ENCODE measurements at places on chromosomes 6 and 20.
A peak's percentile ranks its signal among the peaks of the same experiment; 100 is the strongest.

DNA sequence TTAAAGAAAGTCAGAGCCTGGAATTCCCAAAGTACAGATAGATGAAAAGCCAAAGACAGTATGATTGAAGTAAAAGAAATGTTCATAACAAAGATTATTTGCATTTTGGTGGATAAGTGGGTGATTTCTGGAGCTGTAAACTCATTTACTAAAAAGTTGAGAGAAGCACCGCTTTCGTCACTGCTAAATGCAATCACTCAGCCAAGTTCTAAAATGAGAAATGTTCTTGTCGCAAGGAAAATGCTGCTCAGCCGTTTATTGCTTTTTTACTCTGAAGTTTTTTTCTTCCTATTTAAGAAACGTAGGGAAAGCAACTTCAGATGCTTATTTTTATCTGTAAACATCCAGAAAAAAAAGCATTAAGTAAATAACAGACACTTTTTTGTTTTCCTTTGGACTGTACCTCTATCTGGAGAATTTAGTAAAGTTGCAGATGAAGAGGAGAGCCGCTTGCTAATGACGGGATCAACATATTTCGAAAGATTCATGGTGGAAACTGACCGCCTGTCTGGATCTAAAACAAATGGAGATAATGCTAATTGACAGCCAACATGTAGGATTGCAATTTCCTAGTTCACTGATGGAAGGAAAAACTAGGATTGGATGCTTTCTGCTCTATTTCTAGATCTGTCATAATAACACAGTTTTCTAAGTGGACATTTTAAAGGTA lies 93.8 kb upstream of the BCLAF1 start:
- DNase-seq = no peak

DNA sequence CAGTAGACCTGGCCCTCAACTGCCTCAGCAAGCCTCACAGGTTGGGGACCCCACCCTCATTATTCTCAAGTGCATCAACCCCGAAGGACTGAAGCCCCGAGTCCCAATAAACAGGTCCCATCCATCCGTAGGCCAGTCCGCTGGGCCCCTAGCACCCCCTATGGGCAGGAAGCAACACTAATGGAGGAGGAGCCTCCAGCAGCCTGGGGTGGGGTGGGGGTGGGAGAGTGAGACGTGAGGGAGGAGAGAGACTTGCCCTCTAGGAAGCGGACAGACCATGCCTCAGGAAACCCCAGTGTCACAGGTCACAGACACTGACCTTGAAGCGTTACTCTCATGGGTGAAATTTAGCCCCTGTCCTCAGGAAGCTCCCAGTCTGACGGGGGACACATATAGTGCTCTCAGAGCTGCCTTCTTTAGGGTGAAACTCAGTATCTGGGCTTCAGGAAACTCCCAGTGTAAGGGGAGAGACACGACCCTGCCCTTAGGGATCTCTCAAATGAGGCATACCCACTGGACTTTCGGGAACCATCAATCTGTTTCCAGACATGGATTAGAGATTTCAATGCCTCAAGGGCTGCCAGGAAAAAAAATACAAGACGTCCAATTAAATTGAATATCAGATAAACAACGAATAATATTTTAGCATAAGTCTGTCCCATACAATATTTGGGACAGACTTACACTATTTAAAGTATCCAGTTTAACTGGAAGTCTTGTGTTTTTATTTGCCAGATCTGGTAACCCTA lies 125.8 kb downstream of the MRPL14 start:
- no peak for DNase-seq

DNA sequence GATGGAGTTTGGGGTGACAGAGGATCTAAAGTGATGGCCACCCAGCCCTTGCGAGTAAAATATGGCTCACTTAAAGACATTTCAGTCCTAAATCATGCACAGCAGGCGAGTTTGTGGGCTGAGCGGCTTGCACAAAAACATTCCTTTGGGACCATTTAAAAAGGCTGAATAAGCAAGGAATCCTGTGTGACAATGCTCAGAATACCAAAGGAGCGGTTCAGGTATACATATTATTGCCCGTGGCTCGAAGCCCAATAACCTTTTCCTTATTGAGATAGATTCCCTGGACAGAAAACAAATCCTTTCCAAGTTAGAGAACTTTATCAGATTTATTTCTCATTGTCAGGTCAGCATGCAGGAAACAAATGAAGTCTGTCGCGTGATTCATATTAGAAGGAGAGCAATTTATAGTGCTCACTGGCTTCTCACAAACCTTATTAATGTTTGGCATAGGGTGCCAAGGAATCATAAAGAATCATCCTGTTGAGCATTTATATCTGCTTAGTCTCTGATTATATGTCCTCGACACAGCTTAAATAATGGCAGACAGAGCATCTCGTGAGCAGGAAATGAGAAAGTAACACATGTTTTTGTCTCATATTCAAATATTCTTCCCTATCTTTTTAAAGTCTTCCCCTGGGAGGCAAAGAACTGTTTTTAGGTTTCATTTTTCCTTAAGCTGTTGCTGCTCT lies 121.3 kb downstream of the TRMT11 start:
- DNase-seq = no peak

- DNase-seq = no peak
Observed at GRCh38 chr6:50270415-50270814, 220.7 kb upstream of the DEFB112 start.

DNA sequence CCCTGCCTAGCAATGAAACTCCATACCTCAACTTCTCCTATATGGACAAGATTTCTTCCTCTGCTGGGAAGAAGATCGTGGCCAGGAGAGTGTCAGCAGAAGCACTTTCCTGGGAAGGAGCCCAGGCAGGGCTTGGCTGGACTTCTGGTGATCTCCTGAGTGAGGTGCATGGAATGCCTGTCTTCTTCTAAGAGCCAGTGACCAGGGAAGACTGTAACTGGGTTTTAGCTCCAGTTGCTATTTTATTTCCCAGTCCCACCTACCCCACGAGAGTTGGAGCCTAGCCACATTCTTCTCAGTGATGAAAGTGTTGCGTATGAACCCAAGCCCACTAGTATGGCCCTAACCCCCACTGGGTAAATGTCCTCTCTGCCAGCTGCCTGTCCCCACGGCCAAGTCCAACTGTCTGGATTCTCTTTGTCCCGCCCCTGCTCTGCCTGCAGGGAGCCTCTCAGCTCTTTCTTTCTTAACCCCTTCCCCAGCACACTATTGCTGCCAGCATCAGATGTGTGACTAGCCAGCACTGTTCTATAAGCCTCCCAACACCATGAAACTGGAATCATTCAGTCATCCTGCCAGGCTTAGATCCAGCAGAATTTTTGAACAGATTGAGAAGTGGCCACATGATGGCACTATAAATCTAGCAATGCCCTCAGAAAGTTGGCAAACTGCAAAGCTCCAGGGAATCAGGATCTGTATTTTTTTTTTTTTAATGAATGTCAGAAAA lies 69.8 kb upstream of the FAM184A start:
- peak; percentile 12 for DNase-seq

- no peak for DNase-seq
Observed at GRCh38 chr20:48747840-48748414, 79.9 kb downstream of the PREX1 start.

DNA sequence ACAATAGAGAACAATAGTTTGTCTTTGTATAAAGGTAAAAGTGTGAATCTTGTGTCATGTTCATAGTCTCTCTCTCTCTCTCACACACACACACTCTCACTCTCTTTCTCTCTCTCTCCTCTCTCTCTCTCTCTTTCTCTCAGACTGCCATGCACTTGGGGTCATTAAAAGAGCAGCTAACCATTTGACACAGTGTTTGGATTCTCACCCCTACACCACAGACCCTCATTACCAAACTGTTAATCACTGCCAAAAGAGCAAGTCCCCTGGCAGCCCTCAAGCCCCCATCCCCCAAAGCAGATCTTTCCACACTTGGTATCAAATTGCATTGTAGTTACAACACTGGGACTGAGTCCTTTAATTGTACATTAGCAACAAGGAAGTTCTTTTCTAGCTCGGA lies 305.8 kb upstream of the RSPO3 start:
- no peak for DNase-seq

GRCh38 chr6:54282186-54282585 lies 26.1 kb upstream of the TINAG start:
- no peak for DNase-seq

GRCh38 chr20:10739566-10739965 lies 65.8 kb upstream of the JAG1 start:
- no peak for DNase-seq

- no peak for DNase-seq
Observed at GRCh38 chr6:146287691-146288369, 255.8 kb upstream of the RAB32 start.

DNA sequence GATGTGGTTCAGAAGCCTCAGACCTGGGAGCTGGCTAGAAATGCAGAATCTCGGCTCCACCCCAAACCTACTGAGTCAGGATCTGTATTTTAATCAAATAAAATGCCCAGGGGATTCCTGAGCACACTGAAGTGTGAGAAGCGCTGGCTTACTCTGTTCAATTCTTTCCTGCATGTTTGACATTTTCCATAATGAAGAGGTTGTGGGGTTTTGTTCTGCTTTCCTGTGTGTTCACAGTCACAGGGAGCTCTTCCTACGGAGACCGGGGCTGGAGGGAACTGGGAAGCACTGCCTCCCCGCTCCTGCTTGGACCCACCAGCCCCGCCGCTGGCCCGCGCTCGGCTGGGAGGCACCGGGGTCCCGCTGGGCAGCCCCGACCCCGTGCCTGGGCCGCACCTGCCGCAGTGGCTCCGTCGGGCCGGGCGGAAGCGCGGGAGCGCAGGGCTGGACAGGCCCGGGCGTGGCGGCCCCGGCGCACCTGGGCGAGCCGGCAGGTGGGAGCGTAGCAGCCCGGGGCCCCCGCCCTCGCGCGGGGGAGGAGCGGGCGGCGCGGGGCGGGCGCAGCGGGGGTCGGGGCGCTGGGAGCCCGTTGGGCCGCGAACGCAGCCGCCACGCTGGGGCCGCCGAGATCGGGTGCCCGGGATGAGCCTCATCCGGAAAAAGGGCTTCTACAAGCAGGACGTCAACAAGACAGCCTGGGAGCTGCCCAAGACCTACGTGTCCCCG lies at the start of gene MAPK13:
Gene MAPK13 (plus strand): TSS at position 573 of the 726 bp plus-strand sequence. CDS start 70 bp downstream, at position 643.
- DNase-seq = no peak

GRCh38 chr6:101231606-101232235 lies 161.8 kb upstream of the GRIK2 start:
- no peak for DNase-seq

GRCh38 chr6:87806635-87807034 lies 104.6 kb upstream of the AKIRIN2 start:
- DNase-seq = no peak

DNA sequence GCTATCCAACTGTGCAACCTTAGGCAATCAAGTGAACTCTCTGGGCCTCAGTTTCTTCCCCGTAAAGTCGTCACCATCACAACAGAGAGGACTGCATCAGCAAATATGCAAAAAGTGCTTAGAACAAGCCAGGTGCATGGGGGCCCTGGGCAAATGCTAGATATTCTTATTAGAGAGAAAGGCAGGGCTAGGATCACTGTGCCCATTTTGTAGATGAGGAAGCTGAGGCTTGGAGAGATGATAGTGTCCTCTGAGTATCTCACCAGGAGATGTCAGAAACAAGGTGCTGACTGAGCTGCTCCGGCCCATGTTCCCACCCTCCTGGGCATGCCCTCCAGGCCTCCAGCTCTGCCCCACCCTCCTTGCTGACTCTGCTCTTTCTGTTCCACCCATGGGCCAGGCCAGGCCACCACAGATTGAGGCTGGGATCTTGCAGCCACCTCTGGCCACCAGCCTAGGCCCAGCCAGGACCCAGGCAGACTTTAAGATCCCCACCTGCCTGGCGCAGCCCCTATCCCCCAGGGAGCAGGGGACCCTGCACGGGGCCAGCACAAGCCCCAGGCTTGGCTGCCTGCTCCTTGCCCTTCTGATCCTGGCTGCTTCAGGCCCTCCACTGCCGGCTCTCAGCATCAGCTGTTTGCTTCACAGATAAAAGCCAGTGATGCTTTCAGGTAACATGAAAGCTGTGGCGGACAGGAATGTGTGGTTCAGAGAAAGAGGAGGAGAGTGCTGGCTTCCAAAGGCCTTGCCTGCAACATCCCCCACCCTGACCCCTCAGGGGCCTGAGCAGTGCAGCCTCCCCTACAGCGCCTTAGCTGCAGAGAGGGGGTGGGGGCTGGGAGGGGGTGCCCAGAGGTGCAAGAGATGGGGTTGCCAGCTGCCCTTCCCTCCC lies 47.6 kb downstream of the GRM4 start:
- no peak for DNase-seq

- peak; percentile 16 for DNase-seq
Observed at GRCh38 chr6:166097914-166098522, 69.6 kb downstream of the TBXT start.

GRCh38 chr20:21518292-21518991 lies 4.6 kb upstream of the NKX2-2 start:
- no peak for DNase-seq

- no peak for DNase-seq
Observed at GRCh38 chr6:125245523-125246264, 56.1 kb downstream of the HDDC2 start.

DNA sequence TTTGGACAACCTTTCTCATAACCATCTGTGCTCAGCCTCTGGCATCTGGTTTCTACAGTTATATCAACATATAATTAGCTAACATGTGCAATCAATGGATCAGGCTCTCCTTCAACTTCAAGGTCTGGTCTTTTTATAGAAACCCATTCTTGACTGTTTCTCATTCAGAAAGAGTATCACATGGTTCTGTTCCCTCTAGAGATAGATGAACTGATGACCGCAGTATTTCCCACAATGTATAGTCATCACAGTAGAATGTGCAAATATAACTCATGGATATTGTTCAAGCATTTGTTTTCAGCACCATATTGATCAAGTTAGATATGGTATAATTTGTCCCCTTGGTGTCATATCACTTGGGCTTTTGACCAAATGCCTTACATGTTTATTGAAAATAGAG lies 656.2 kb downstream of the FRK start:
- DNase-seq = no peak

- DNase-seq = no peak
Observed at GRCh38 chr6:48859562-48860123, 603.4 kb downstream of the MMUT start.

DNA sequence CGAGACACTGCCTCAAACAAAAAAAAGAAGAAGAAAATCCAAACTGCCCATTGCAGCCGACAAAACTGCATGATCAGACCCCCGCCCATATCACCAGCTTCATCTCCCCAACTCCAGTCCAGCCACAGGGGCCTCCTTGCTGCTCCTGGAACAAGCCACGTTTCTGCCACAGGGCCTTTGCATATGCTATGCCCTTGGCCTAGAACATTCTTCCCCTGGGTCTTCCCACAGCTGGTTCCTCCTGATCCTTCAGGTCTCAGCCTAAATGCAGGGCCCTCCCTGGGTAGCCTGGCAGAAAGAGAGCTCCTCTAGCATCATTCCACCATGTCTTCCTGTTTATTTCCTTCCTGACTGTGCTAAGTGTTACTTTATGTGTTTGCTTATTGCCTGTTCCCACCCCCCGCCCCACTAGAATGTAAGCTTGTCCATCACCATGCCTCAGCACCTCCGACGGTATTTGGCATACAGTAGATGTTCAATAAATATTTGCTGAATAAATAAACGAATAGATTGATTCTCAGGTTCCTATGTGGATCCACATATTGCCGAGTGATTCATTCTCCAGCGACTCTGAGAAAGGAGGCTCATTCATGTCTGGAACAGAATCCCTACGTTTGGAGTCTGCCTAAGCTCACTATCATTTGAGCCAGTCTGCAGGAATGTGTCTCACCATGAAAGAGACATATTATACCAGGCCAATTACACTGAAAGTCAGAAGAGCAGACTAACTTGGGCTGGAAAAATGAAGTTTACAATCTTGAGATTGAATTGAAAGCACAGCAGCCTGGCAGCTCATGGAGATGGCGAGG lies 56.1 kb downstream of the NFATC2 start:
- DNase-seq = no peak

All from CD4-positive, alpha-beta T cell treated with Interleukin-21 for 1 hour (primary cell).